ENCODE measurements at places on chromosomes 5 and 9.

DNA sequence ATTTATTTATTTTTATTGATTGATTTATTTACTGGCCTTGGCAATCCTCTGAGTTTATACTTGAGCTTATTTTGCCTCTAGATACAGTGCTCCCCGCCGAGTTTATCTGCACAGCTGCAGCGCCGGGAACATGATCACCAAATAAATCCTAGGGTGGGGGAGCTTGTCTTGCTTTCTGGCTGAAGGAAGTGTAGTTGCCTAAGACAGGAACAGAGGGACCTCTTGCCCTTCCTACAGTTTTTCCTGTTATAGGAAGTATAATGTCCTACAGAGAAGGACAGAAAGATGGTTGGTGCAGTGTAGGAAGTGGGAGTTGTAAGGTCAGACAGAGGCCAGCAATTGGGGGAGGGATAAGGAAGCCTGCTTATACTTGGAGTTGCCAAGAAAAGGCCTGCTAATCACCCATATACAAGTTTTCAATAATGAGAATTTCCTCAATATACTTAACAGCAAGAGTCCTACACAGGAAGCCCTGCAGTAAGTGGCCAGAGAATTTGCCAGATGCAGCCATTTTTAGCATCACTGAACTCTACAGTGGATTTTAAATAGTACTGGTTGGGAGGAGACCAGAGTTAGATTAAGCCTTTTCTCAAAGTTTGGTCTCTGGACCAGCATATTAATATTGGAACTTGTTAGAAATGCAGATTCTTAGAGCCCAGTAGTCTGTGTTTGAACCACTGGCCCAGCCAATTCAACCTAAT, 7.7 kb downstream of the AOPEP start:
- DNase-seq = no peak

DNA sequence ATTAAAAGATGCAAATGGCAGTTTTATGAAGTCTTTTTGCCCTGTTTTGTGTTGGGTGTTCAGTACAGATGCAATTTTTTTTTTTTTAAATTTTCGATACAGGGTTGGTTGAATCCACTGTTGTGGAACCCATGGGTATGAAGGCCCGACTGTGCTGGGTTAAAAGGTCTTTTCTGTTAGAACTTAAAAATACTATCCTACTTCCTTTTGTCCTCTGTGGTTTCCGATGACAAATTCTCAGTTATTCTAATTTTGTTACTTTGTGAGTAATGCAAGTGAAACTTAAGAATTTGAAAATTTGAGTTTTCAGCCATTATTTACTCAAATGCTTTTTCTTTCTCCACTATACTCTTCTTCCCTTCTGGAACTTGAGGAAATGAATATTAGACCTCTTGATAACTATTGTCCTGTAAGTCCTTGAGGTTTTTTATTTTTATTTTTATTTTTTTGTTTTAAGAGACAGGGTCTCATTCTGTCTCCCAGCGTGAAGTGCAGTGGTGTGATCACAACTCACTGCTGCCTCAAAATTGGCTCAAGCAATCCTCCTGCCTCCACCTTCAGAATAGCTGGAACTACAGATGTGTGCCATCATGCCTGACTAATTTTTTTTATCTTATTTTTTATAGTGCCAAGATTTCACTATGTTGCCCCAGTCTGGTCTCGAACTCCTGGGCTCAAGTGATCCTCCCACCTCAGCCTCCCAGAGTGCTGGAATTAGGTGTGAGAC, 67.5 kb downstream of the ZCCHC7 start:
- DNase-seq = no peak

DNA sequence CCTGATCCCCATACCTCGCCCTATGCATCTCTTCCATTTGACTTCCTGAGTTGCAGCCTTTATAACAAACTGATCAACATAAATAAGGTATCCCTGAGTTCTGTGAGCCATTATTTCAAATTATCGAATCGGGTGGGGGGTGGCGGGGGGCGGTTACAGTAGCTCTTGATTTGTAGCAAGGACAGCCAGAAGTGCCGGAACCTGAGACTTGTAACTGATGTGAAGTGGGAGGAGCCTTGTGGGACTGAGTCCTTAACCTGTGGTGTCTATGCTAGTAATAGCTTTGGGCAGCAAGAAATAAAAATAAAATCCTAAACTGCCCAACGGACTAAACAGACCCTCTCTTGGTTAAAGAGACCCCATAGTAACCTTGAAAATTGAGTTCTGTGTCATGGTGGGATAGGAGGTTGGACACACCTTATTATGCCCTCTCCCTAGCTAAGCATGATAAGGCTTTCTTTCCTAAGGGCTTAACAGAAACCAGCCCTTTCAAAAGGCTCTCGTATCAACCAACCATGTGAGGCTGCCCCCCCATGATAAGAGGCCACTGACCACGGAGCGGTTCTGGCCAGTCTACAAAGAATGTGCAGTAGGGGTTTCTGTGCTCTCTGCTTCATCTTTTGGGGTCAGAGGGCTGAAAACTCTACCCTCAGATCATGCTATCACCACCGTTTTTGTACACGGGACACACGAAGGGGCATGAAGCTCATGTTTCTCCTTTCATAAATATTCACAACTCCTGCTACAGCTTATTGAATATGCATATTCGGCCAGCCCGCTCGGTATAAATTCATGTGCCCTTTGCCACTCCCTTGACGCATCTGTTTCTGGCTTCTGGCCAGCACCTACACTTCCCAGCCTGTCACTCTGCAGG, 39.5 kb upstream of the IQGAP2 start:
- DNase-seq = no peak

DNA sequence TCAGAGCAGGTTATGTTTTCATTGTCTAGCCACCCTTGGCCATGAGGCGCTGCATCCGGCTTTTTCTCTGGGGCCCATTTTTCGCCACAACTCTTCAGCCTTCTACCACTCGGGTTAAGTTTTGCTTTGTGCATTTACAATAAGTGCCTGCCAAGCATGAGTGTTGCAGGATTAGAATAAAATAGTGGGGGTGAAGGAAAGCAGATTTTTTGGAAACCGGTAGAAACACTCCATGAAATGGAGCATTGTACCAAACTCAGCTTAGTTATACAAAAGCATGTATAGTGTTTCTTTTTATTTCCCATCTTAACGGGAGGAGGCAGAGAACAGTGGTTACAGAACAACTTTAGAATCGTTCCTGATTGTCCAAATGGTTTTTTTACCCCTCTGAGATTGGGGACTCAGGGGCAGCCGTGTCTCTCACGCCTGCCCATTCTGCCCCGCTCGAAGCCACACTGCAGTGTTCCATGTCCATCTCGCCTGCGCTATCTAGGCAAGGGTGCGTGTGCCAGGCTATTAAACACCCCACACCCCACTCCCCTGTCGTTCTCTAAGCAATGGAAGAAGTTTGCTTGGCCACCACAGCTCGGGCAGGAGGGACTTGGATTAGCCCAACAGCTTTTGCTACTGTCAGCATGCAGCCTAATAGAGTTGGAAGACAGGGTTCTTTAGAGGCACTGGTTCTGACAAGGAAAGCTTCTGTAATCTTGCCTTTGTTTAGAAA, 268.8 kb upstream of the WWC1 start:
- no peak for DNase-seq

DNA sequence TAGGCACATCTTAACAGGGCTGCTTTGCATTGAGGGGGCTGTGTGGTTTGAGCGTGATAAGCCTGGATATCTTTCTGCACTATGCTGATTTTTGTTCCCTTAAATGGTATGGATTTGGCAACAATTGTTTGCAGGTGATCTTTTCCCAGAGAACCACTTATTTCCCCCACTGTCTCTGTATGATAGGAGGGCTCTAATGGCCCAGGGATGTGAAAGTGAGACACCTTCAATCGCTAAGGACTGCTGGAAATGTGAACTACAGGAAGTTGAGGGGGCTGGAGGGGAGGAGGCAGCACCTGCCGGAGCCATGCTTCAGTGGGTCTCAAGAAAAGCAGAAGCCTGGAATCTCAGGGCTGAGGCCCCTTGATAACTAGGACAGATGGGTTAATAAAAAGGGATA, 29.4 kb downstream of the SYK start:
- no peak for DNase-seq

GRCh38 chr9:17986595-17986994, 407.7 kb downstream of the SH3GL2 start:
- no peak for DNase-seq

- no peak for DNase-seq
Observed at GRCh38 chr9:92711844-92712243, 41.9 kb upstream of the IPPK start.

- no peak for DNase-seq
Observed at GRCh38 chr9:18319918-18320445, 154.0 kb upstream of the ADAMTSL1 start.

- DNase-seq = no peak
Observed at GRCh38 chr5:176959051-176959450, 47.5 kb downstream of the UIMC1 start.

- DNase-seq = peak; percentile 79
Observed at GRCh38 chr5:80238778-80239679, 16.8 kb downstream of the SERINC5 start.

GRCh38 chr9:37915911-37916470, 12.1 kb upstream of the SLC25A51 start:
- no peak for DNase-seq
